ENCODE measurements at places on chromosomes 5 and 9.

DNA sequence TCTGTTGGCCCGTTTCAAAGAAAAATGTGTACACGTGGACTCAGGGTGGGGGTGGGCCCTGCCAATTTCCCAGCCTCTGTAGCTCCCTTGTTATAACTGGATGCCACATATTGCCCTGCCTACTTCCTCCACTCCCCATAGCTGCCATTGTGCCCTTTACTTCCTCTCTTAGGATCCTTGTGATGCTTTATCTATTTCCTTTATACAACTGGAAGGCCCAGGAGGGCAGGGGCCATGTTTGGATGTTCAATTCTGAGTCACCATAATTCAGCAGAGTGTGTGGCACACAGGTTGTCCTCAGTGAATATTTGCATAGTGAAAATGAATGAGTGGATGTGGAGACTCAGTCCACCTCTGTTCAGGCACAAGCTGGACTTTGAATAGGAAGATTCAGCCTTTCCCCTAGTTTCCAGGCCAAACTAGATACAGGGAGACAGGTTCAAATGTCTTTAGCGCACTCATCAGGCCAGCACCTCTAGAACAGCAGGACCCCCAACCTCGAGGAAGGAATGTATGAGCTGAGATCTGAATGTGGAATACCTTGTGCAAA lies 10.6 kb upstream of the FEM1C start:
- DNase-seq = no peak

DNA sequence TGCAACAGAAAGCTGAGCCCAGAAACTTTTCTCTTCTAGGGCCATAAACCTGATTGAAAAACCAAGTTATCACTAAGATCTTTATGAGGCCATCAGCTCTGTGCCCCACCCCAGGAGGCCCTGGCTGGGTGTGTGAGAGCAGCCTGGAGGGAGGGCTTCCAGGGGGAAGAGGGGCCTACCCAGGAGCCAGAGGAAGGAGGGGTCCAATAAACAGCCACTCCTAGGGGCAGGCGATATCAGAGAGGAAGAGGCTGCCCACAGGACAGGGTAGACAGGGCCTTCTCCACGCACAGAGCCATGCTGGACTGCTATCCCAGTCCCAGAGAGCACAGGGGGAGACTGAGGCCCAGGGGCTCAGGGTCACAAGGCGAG lies 4.5 kb upstream of the CDX1 start:
- DNase-seq = no peak

- DNase-seq = no peak
These were observed 41.7 kb downstream of the RETREG1 start for GRCh38 chr5:16574789-16575721.

DNA sequence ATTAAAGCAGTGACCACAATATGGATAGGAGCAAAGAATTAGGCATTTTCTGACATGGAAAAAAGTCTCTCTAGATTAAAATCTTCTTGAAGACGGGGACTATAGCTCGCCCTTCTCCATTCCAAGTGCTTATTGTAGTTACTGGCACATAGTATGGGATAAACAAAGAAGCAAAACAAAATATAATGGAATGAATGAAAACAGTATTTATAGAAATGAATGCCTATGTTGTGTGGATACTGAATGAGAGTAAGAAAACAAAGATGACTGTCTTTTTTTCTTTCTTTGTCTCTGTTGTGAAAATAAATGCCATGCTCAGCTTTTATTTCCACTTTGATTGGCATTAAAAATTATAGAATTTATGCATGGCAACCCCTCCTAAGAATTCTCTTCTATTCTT lies 1414.3 kb upstream of the ACO1 start:
- DNase-seq = no peak

DNA sequence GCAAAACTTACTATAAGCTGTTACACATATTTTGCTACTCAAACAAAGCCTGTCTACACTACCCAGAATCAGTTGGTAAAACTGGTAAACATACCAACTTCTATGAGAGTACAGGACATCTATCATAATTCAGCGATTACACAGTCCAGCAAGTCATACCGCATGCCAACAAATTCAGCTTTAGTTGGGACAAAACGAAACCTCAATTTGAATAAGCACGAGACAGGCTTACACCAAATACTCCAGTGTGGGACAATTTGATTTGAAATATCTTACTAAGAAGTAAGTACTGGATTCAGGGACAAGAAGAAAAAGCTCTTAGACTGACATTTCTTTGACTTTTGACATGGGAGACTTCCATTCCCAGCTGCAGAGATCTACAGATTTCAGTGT lies 2.0 kb downstream of the NRG2 start:
- no peak for DNase-seq

DNA sequence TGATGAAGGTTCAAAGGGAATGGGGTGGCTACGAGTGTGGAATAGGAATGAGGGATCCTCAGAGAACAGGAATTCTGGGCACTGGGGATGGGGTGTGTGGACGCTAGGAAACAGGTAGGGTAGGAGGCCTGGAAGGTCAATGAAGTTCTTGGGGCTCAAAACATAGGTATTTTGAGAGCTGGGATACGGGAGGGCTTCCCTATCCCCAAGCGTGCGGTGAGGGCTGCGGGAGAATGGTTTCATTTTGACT lies 718 bp downstream of the QSOX2 start:
- no peak for DNase-seq

DNA sequence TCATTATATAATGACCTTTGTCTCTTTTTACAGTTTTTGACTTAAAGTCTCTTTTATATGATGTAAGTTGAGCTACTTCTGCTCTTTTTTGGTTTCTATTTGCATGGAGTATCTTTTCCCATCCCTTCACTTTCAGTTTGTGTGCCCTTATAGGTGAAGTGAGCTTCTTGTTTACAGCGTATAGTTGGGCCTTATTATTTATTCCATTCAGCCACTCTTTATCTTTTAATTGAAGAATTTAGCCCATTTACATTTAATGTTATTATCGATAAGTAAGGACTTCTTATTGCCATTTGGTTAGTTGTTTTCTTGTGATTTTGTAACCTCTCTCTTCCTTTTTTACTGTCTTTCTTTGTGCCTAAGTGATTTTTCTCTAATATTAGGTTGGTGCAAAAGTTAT lies 117.3 kb downstream of the ADAMTSL1 start:
- DNase-seq = no peak

All from immature natural killer cell (primary cell).